ACHN (cell line): ENCODE measurements at places on chromosomes 1 and 21.

DNA sequence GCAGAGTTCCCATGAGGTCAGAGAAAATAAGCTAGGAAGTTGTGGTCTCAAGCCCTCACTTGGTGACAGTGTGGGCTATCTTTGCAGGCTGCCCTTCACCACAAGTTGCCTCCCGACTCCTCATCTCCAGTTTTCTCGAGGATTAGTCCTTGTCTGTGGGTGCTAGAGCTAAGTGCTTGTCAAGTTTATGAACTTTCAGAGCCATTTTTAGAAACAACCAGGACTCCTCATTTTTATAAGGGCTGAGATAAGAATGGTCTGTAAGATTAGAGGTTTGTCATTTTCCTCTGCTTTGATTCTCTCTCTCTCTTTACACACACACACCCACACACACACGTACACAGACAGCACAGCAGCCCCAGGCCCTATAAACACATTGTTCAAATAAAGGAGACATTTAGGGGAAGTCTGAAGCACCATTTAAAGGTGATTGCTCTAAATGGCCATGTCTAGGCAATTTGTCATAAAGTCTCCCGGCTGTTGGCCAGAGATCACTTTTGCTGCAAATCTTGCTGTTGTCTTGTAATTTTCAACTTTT, 127.2 kb downstream of the LACTBL1 start:
- DNase-seq = no peak

GRCh38 chr1:72281144-72281543, 1.2 kb downstream of the NEGR1 start:
- DNase-seq = no peak

DNA sequence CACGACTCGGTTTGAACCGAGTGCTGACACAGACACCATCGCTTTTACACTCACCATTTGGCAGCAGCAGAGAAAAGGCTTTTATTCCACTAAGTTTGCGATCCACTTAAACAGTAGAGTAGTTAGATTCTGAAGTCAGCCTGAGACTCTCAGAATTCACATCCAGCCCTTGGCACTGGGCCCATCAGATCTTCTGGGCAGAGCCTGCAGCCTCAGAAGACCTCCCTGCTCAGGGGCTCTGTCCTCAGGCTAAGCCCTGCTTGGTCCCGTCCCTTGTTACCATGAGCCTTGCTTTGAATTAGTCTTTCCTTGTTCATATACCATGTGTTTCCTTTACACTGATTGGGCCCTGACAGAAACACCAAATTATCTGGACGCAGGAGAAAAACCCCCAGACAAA, 41.4 kb upstream of the AJAP1 start:
- no peak for DNase-seq

DNA sequence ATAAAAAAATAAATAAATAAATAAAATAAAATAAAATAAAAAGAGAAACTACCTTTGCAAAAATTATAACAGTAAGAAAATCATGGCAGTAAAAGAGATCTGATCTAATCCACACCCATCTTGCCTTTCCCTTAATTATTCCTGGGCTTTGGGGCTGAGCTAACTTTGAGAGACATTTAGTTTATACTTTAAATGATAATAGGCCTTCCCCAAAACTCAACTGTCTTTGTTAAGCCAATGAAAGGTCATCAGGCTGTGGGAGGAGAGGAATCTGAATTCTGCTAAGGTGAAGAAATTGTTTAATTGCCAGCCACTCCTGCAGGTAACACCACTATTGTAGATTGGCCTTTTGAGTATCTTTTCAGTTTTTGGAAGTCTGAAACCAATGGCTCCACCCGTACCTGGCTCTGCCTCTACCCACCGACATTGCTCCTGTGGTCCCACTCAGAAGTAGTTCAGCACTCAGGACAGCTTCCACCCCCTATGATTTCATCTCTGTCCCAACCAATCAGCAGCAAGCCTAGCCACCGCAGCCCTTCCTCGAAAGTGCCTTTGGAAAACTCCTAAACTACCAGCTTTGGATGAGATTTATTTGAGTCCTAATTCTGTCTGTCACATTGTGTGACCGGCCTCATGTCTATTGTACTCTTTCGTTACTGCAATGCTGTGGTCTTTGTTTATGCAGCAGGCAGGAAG, 23.0 kb upstream of the PNRC2 start:
- DNase-seq = no peak

- DNase-seq = no peak
Measured at GRCh38 chr1:236303675-236304074, 21.9 kb upstream of the ERO1B start.

DNA sequence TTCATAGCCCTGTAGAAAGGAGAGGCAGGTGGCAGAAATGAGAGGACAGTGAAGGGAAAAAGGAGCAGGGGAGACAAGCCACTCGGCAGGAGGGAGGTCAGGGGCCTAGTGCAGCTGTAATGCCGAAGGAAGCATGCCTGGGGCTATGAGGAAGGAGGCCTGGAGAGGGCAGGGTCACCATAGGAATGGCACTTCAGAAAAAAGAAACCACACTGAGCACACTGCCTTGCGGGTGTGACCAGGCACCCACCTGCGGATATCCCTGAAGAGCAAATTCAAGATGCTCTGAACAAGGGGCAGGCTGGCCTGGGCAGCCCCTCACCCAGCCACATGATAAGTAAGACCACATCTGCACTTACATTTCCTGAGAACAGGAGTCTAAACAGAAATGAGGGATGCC, 104.7 kb downstream of the JAK1 start:
- DNase-seq = peak; percentile 5

DNA sequence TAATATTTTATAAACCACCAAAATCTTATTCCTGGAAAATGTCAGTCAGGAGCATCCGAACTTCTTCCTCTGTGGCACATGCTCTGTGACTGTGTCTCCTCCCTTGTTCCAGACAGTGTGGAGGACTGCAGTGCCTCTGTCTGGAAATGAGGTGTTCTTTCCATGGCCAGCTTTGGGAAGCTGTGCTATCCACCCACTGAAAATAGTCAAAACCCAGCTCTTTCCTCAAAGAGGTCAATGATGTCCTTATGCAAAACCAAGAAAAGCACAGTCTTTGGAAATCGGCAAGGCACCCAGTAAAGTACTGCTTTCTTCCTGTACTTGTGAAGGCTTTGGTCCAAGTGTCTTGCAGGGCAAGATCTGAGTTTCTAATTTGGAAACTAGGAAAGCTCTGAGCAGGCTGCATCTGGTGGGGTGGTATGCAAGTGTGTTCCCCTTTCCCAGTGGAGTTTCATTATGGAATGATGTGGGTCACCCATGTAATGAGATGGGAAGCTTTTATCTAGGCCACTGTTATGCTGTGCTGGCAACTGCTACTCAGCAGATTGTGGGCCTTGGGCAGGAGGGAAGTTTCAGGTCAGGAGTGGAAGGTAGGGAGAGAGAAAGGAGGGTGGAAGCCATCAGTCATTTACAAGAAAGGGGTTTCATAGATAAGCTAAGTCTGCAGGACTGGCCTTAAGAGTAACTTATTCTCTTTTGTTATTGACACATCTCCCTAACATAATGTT, 6.0 kb downstream of the KIAA0040 start:
- DNase-seq = no peak

DNA sequence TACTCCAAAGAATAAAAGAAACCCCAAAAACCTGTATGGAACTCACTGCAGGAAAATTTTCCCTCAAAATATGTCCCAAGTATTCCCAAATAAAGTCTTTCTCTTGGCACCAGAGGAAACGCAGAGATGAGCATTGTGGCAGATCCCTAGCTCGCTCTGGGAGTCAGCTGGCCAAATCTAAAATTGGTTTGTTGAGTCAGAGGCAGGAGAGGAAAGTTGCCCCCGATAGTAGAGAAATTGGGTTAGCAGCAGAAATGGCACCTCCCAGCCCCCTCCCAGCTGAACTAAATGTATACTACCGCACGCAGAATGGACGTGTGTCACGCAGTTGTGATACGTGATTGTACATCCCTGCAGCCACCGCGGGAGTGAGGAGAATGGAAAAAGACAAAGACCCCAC, 39.9 kb upstream of the TARBP1 start:
- DNase-seq = no peak

DNA sequence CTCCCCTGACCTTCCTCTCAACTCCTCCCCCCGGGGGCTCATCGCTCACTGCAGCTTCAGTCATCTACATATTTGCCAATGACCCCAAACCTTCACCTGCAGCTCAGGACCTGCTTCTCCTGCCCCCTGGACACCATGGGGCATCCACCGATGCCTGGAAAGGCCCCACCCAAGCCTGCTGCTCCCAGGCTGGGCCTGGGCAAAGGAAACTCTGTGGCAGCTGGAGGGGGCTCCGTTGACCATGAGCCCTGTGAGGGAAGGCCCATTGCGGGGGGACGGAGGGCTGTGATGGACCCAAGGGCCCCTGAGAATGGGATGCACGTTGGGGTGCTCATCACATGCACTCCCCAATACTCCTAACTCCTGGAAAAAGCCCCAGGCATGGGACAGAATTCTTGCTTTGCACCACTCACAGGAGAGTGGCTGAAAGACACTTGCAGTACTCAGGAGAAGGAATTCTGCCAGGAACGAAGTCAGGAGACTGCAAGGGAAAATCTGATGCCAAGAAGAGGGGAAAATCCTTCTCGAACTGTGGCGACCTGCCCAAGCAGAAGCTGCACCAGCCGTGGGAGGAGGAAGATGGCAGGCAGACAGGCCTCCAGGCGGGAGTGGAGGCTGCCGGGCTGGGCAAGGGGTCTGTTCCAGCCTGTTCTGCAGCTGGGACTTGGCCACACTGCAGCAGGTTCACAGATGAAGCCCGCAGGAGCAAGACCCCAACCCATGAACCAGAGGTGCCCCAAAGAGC, 18.4 kb downstream of the MATN1 start:
- DNase-seq = no peak

- no peak for DNase-seq
Measured at GRCh38 chr1:225825607-225826007, 15.7 kb downstream of the EPHX1 start.

DNA sequence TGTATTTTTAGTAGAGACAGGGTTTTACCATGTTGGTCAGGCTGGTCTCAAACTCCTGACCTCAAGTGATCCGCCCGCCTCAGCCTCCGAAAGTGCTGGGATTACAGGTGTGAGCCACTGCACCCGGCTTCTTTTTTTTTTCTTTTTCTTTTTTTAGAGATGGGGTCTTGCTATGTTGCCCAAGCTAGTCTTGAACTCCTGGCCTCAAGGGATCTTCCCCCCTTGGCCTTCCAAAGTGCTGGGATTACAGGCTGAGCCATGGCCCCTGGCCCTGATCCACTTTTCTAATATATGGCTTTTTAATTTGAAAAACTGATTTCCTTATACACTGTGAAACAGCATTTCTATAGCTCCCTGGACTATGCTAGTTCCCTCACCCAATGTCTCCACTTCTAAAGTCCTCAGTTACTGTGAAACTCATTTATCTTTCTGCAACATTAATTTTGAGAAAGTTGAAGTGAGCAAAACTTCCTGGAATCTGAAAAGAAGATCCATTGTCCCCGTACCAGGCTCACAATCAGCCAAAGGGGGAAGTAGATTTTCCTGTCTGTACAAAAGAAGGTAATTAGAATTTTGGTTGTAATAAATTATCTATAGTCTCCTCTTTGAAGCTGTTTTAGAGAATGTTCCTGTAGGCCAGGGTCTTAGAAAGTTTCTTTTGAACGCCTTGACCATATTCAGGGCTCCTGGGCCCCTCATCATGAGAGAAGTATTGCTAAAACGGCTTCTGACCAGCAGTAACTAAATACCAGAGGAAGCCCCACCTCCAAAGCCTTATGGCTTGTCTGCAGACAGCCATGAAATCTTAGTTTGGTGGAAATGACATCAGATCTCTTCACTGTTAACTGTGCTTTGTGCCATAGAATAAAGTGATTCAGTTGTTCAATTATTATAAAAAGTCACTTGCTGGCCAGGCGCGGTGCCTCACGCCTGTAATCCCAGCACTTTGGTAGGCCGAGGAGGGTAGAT, 34.9 kb downstream of the DEGS1 start:
- DNase-seq = no peak

DNA sequence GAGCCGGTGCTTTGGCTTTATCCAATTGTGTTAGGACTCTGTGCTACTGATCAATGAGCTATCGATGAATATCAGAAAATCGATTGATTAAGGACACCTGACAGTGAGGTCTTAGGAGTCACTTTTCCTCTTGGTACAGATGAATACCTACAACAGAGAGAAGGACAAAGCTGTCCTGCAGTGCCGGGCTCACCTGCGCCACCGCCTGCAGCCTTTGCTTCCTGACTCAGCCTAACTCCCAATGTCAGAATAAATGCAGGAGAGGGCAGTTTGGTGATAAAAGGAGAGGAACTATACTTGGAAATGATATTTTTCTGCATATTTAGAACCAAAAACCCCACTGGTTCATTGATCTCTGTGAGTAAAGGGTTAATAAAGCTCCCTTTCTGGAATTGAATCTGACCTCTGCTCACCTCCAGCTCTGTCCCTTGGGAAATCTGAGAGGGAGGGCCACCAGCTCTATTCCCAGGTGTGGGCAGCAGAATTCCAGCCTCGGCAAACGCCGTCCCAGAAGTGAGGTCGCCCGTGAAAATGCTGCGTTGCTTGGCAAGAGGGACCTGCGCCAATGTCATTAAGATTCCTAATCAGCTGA, 39.3 kb downstream of the POFUT2 start:
- DNase-seq = no peak

- no peak for DNase-seq
Measured at GRCh38 chr1:217647791-217648190, 16.6 kb downstream of the SPATA17 start.

DNA sequence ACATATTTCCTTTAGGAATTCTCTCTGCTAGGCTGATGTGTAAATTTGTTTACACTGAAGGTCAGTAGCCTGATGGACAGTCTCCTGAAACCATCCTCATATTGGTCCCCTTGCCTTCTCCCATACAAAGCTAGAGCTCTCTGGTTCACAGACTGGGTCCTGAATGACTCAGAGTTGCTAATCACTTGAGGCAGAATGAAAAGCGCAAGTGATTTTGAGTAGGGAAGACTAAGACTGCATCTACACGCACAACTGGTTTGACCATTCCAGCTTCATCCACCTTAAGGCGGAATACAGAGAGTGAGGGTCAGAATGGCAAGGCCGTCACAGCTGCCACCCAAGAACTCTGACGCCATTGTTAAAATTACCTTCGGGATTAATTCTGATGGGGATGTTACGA, 70.2 kb upstream of the KIF26B start:
- peak; percentile 15 for DNase-seq

DNA sequence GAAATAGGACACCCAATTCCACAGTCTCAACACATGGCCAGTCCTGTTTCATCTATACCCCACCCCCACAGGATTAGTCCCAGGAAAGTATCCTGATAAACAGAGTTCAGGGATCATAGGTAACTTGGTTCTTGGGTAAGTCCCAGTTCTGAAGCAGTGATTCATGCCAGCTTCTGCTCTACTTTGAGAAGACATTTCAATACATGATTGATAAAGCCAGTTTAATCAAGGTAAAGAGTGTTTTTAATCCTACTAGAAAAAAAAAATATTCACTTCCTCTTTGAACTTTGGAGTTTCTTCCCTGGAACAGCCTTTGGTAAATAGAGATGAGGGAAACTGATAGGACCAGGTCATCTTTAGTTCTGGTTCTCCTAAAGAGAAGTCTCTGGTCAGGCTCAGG, 142.4 kb downstream of the TLR5 start:
- no peak for DNase-seq

- DNase-seq = no peak
Measured at GRCh38 chr1:6803357-6803756, 18.1 kb downstream of the CAMTA1 start.

DNA sequence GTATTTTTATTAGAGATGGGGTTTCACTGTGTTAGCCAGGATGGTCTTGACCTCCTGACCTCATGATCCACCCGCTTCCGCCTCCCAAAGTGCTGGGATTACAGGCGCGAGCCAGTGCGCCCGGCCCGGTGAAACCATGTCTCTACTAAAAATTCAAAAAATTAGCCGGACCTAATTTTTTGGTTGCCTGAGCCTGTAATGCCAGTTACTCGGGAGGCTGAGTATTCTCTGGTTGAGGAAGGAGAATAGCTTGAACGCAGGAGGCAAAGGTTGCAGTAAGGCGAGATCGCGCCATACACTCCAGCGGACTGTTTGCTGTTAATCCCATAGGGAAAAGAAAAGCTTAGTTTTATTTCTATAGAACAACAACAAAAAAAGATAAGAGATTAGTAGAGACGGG, 29.9 kb upstream of the HJV start:
- no peak for DNase-seq
